Motor neuron (in vitro differentiated cells): ENCODE measurements at places on chromosomes 12 and 14.

DNA sequence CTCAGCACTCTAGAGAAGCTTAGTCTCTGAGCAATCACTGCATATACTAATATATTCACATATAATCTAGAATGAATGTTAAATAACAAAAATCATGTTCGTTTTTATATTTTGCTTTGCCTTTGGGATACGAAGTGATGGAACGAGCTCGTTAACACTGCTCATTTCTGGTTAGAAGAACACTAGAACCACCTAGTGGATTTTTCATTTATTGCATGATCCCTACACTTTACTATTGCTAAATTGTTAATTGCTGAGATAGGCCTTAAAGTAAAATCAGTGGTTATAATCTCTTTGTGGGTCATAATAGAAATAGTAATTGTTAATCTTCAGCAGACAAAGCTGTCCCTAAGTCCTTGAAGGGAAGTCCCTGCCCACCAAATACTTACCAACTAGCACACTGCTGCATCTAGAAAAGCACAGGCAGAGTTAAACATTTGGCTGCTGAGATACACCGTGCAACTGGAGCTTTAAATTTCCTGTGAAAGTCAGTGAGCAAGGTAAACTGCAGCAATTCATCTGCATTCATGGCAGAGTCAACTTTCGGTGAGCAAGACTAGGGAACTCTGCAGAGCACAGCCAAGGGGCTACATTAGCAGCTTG, 353.7 kb downstream of the APAF1 start:
- peak; percentile 77 for ATAC-seq

- no peak for ATAC-seq
Observed at GRCh38 chr12:49397000-49397399, 29.7 kb downstream of the SPATS2 start.

- ATAC-seq, result no peak
Observed at GRCh38 chr12:24898606-24899005, 50.3 kb downstream of the BCAT1 start.

DNA sequence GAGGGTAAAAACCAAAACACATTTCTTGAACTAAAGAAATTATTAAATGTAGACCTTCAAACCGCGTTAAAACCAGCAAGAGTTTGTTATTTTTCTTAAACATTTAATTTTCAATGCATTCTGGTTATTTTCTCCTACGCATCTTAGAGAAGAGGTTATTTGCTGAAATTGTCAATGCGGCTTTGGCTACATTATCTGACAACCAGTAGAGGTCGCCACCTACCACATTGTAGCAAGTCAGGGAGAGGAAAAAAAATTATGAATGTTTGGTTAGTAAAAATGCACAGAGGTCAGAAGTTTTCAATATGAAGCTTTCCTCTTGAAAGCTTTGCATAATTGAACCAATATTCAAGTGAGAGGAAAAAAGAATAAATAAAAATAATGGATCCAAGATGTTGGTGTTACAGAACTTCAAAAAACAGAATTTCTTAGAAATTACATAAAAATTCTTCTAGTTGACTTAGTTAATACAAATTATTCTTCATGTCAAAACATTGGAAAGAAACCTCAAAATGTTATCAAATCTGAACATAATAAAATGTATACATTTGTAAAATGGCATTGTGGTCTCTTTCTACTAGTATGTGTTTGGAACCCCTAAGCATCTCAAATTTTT, 159.4 kb upstream of the TMTC2 start:
- ATAC-seq, result no peak

DNA sequence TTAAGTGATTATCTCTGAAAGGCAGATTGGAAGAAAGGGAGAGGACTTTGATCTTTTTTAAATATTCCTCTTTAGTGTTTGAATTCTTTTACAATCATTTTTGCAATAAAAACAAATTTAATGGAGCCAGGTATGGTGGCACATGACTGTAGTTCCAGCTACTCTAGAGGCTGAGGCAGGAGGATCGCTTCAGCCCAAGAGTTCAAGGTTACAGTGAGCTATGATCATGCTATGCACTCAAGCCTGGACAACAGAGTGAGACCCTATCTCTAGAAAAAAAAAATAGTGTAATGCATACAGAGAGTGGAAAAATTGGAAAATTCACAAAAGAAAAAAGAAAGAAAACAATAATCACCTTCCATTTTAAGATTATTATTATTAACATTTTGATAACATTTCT, 15.2 kb upstream of the HECTD1 start:
- no peak for ATAC-seq

- no peak for ATAC-seq
Observed at GRCh38 chr12:119158402-119158801, 20.3 kb upstream of the HSPB8 start.

- ATAC-seq, result no peak
Observed at GRCh38 chr14:99744873-99745224, 48.4 kb upstream of the EML1 start.

- peak; percentile 77 for ATAC-seq
Observed at GRCh38 chr12:5567016-5567725, 135.3 kb downstream of the NTF3 start.

GRCh38 chr12:14976658-14977057, 3.8 kb downstream of the PDE6H start:
- no peak for ATAC-seq

- ATAC-seq, result peak; percentile 97
Observed at GRCh38 chr12:30417697-30418231, 277.9 kb downstream of the IPO8 start.

- no peak for ATAC-seq
Observed at GRCh38 chr14:103641161-103641560, 12.2 kb downstream of the KLC1 start.

- ATAC-seq, result peak; percentile 21
Observed at GRCh38 chr14:76575108-76575507, 186.2 kb upstream of the VASH1 start.

- ATAC-seq, result no peak
Observed at GRCh38 chr12:95634622-95635621, 83.6 kb upstream of the USP44 start.

DNA sequence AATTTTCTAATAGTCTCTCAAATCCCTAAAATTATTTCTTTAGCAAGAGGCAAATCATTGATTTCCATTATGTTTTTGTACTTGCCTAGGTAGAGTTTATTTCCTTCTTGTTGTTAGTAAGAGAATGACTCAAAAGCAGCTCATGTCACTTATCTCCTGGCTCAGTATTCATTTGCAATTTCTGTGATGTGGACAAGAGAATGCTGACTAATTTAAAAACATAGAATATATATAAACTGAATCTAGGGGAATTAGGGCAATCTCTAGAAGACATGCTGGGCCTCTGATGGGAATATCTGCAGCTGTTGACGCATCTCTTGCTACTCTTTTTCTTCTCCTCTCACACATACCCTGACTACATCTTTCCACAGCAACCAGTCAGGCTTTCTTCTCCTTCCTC, 130.8 kb upstream of the PRKD1 start:
- ATAC-seq, result no peak

- no peak for ATAC-seq
Observed at GRCh38 chr12:89490922-89491321, 33.7 kb downstream of the GALNT4 start.

DNA sequence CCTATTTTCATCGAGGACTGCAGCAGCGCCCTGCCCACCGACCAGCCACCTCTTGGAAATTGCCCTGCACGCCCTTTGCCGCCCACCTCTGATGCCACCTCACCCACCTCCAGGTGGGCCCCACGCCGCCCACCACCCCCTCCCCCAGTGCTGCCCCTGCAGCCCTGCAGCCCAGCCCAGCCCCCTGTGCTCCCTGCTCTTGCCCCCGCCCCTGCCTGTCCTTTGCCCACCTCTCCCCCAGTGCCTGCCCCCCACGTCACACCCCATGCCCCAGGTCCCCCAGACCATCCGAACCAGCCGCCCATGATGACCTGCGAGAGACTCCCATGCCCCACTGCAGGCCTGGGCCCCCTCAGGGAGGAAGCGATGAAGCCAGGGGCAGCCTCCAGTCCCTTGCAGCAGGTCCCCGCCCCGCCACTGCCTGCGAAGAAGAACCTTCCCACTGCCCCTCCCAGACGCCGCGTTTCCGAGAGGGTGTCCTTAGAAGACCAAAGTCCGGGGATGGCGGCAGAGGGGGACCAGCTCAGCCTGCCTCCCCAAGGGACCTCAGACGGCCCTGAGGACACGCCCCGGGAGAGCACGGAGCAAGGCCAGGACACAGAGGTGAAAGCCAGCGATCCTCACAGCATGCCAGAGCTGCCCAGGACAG, 96.5 kb downstream of the LGMN start:
- no peak for ATAC-seq

DNA sequence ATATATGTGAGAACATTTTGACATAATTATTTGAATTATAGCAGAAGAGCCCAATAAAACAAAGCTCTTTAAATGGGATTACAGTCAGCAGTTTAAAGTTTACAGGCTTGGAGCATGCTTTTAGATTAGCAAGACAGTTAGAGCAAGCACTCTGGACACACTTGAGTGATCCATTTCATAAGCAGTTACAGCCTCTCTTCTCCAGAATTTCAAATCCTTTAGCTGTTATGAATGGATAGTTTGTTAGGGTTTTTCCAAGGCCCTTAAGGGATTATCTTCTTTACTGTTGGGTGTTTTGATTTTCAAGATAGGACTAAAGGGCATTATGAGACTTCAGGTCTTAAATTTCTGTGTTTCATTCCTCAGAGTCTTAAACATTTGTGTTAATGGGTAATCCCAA, 36.3 kb downstream of the BEST3 start:
- no peak for ATAC-seq

- no peak for ATAC-seq
Observed at GRCh38 chr12:69096669-69097335, 142.6 kb upstream of the CPSF6 start.

DNA sequence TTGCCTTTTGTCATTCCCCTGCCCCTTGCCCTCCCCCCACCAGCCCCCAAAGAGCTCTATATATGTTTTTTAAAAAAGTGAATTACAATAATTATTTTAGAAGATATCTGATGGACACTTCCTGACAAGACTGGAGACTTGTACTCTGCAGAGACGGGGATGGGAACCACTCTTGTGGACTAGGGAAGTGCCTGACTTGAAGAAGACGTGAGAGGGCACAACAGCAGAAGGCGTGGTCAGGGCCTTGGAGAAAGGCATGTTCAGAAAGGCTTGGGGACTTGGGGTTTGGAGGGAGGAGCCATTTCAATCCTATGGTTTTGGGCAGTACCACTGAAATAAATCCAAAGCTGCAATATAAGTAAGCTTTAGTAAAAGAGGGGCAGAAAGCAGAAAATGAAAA, 154.7 kb downstream of the APAF1 start:
- no peak for ATAC-seq

- ATAC-seq, result no peak
Observed at GRCh38 chr14:23137192-23137812, 18.2 kb upstream of the CEBPE start.

- ATAC-seq, result no peak
Observed at GRCh38 chr12:79174626-79175025, 310.1 kb downstream of the SYT1 start.

GRCh38 chr12:14701809-14702568, 5.6 kb upstream of the GUCY2C start:
- no peak for ATAC-seq

DNA sequence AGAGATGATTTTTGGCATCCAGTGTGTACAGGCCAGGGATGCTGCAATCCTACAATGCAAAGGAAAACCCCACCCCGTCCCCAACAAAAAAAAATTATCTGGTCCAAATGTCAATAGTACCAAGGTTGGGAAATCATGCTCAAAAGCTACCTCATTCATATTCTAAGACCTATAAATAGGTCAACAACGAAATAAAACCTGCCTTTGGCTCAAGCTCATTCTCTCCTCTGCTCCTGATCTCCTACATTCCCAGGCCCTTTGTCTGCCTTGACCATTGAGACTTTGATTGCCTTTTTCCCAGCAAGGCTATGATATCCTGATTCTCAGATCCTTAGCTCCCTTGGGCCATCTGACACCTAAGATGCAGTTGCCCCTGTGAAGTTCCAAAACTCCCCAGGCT, 30.0 kb downstream of the ANKS1B start:
- no peak for ATAC-seq

- ATAC-seq, result no peak
Observed at GRCh38 chr14:104856157-104856868, 8.8 kb upstream of the CEP170B start.

GRCh38 chr14:35295845-35296161, 3.6 kb downstream of the PSMA6 start:
- no peak for ATAC-seq

GRCh38 chr14:80310938-80311750, 99.8 kb upstream of the DIO2 start:
- no peak for ATAC-seq

DNA sequence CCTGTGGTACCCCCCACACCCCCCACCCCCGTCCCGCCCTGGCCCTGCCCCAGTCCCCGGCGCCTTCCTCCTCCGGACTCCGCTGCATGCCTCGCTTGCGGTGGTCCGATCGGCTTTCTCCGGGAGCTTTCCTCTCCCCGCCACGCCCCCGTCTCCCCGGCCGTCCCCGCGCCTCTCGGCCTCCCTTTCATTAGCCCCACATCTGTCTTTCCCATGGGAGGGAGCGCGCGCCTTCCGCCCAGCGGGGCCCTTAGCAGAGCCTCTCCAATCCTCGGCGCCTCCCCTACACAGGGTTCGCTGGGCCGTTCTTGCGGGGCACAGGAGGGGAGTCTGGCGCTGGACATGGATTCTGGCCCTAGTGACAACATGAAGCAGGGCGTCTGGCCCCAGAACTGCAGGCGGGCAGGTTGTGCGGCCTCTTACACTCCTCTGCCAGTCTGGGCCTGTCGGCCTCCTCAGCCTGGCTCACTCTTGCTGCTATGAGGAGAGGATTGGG, 1.5 kb upstream of the EFS start:
- peak; percentile 83 for ATAC-seq

DNA sequence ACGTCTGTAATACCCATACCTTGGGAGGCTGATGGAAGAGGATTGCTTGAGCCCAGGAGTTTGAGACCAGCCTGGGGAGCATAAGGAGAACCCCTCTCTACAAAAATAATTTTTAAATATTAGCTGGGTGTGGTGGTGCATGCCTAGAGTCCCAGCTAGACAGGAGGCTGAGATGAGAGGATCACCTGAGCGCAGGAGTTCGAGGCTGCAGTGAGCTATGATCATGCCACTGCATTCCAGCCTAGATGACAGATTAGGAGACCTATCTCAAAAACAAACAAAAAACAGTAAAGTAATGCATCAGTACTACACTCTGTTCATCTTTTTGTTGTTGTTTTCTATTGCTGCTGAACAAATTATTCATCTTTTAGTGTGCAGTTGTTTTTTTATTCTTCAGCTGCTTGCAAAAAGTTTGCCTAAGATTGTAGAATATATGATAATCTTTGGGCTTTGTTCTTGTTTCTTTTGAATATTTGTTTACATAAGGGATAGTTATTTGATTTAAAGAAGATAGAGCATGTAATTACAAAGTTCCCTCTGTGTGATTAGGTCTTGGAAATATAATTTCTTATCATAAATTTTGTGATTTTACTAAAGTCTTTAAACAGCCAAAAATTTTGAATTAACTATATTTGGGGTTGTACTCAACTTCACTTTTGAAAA, 8.2 kb downstream of the ARHGAP5 start:
- ATAC-seq, result no peak
